ENCODE measurements at places on chromosomes 3 and 15. TPM values are rescaled to one million over a fixed set of nuclear protein-coding genes. Genes with fewer than 3 reads are reported as not detected.

Gene CCR9
- 0.07 TPM for total RNA-seq

Gene COL6A6
- total RNA-seq, result not detected

GRCh38 chr3:138066383-138066782 is 49.0 kb downstream of the DZIP1L start:
- DNase-seq, result no peak

DNA sequence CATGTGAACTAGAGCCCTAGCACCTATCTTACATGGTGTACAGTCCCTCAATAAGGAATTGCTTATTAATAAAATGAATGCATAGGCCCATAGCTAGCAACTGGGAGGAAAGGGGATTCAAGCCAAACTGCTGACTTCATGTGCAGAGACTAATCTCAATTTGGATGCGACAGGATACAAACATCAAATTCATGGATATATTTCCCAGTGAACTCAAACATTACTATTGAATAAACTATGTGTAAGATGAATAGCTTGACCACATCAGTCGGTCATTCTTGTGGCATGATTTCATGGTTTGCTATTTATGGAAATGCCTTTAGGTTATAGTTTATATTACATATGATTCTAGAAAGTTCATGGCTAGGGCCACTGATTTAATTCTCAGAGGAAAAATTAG is 268.6 kb upstream of the SLITRK3 start:
- DNase-seq, result no peak

DNA sequence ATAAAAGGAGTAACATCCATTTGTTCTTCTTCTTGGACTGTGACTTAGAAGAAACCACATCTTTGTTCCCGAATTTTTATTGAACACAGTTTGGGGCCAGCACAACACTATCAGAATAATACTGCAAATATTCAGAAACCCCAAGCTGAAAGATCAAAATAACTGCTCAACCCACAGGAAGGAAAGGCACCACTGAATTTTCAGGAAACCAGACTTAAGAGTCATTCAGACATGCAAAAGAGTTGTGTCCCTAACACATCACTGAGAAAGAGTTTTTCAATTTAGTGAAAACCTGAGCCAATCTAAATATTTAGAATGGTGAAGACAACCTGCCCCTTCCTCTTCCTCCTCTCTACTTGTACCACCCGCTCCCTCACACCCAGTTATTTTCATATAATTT is 295.0 kb upstream of the RORA start:
- DNase-seq, result no peak

- no peak for DNase-seq
These were observed 592 bp upstream of the ZNF445 start for GRCh38 chr3:44478055-44478468.

DNA sequence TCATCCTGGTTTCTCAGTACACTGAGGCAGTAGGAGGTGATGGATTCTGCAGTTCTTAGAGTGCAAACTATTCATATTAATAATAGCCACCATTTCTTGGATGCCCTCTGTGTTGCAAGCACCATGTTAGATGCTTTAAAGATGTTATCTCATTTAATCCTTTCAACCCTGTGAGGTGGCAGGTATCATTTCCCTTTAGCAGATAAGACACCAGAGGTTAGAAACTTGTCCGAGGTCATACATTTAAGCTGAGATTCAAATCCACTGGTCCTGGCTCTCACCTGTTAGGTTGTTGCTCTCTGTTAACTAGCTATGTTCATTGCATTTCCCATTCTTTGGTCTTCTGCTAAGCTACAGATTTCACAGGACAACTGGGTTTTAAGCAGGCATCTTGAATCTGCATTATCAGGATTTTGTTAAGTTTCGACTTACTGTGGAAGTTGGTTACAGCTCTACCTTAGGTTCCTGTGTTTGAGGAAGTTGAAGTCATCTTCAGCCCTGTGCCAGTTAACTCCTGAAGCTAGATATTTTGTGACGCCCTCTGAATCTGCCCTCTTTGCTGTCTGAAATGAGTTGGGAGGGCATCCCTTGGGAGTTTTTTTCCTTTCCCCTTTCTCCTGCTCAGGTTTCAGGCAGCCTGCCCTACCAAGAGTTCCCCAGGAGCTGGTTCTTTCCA is 6.4 kb downstream of the PDE8A start:
- no peak for DNase-seq

DNA sequence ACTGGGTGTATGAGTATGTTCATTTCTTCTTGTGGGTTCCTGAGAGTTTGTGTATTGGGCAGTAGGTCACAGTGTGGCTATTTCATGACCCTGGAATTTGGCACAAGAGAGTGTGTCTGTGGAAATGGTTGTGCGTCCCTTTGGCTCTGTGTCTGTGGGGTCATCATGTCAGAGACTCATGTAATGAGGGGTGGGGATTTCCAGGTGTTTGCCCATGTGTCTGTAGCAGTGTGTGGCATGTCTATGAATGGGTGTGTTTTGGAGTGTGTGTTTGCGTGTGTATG is 1.3 kb upstream of the GATA2 start:
- no peak for DNase-seq

DNA sequence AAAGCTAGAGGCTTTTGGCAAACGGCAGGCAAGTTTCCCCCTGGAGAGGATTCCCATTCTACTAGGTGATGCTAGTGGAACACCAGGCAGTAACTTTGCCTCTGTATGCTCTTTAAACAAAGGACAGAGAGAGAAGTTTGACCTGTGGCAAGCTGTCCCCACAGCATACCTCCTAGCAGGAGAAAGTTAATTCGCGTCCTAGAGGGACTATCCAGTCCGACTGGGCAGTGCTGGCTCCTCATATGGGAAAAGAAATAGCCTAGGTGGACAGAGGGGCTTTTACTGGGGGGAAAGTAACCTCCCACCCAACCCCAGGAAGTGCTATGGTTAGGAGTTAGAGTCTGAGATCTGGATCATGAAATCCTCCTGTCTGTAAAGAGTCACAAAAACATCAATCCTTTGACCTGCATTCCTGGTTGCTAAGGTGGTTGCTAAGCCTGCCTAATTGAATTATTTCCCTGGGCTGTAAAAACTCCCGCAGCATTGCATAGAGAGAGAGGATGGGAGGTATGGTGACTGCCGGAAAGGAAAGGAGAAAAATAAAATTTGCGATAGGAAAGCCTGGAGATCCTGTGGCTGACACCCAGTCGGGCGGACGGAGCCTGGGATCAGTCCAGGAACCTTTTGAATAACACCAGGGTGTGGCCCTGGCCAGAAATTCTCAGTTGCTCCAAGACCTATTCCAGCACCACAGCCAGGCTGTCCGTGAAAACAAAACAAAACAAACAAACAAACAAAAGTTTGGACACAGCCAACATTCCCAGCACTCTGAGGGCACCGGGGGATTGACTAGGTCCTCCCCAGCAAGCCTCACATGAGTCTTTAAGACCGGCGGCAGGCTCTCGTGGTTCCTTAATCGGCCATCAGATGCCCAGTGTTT is 67.7 kb upstream of the ATP11B start:
- no peak for DNase-seq

- DNase-seq, result no peak
These were observed 18.2 kb upstream of the ATP2B2 start for GRCh38 chr3:10523561-10523960.

- no peak for DNase-seq
These were observed 21.2 kb downstream of the TM4SF4 start for GRCh38 chr3:149495581-149496125.

DNA sequence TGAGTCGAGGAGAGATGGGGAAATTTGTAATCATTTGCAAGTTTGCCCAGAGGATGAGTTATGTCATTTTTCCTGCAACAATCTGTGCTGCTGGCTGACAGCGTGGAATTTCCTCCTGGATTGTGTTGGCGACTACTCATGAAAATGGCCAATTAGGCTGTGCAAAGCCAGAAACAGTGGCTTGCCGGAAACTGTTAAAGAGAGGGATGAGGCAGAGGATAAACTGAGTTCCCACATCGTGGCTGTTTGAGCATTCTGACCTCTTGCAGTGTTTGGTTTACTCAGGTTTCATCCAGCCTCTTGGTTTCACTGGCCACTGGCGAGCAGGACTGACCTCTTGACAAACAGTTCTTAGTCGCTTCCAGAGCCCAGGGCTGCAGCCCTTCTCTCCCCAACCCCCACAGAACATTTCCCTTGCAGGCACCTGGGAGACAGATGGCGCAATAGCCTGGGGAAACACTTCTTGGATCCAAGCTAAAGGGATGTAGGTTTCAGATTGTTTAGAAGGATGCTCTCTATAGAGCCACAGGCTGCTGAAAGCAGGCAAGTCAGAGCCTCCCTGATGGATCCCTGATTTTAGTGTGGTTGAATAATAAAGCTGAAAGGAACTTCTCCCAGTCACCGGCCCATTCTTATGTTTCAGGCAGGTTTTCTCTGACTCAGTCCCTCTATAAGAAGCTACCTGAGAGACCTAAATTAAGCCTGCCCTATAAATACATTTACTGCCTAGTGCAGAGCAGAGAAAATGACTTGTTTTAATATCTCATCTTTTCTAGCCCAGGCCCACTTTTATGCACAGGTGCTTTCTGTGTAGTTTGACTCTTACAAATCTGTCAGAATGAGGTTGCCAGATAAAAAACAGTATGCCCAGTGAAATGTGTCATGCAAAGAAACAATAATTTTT is 92.8 kb upstream of the UBE2E1 start:
- DNase-seq, result no peak

- no peak for DNase-seq
These were observed 188.3 kb downstream of the TBC1D2B start for GRCh38 chr15:77889009-77889806.

Measured in right lobe of liver (tissue), 6 donors.